ENCODE measurements at places on chromosomes 3 and 15.

DNA sequence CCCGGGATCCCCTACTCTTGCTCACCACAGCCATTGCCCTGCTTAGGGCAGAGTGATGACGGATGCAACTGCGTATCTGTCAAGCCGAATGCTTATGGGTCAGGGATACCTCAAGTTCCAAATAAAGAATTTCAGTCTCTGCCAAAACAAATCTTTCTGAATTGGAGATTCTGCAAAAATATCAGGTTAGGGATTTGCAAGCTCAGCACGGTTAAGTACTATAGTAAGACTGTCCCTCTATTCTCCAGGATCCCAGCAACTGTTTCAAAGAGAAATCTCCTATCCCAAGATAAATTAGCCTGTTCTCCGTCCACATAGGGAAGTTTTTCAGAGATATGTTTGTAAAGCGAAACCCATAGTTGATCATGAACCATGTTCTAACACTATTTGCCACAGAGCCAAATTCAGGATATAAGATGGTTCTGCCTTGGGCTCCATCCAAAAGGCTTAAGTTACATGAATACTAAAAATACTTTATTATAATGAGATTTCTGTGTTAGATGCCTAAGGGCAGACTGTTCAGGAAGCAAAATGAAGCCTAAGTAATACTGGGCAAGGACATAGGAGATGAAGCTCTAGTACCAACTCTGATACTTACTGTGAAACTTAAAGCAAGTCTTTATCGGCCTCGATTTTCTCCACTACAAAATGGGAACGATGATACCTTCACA lies 100.1 kb upstream of the LPP start:
- DNase-seq, result no peak

- no peak for DNase-seq
Measured at GRCh38 chr3:41701191-41701698, 260.7 kb downstream of the ULK4 start.

DNA sequence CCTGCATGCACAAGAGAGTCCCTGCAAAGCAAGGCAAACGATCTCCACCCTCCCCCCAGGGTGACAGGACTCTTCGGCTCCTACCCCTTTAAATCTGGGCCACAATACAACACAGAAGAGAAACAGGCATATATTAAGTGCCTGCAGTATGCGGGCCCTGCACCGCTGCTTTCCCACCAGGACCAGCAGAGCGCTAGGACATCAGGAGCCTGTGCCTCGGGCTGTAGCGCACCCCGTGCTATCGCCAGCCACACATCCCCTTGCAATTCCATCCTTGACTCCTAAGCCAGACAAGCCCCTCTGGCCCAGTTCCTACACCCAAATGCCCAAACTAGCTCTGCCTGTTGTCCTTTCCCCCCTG lies 4.1 kb downstream of the GALNT15 start:
- no peak for DNase-seq

DNA sequence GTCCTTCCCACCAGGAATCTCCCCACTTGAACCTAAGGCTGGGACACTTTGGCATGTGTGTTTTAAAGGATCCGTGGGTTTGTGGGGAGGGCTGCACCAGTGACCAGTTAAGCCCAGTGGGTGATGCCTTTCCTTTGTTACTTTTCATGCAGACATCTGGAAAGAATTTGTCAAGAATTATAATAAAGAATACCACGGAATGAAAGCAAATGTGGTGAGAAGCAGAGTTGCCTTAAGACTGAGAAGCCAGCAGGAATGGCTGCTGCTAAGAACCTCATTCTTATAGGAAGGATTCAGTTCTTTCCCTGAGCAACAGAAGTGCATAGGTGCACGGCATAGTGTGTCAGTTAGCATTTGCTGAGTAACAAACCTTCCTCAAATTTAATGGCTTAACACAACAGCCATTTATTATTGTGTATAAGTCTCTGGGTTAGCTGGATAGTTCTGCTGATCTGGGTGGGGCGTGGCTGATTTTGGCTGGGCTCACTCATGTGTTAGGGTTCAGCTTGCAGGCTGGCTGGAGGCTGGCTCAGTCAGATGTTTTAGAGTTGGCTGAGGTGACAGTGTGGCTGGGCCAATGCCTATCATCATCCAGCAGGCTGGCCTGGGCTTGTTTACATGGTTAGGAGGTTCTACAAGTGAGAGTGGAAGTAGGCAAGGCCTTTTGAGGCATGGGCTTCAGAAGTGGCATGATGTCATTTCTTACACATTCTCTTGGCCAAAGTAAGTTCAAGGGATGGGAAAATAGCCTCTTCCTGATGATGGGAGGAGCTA lies 262.7 kb upstream of the CTDSPL start:
- DNase-seq, result no peak

DNA sequence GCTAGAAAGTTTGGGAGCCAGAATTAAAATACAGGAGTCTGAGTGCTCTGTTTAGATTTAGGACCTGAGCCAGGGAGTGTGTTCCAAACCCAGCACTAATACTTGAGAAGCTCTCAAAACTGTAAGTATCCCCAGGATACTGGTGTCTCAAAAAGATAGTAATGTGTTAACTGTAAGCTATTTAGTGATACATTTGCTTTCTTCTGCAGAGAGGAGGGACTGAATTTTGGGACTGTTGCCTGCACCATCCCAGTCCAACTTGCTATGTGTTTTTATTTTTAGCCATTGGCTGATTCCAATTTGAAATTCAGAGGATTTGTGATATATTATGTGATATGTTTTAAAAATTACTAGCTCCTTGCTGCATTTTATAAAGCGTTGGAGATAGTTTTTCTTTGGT lies 31.5 kb downstream of the UBE2E1 start:
- DNase-seq, result no peak

GRCh38 chr15:68710536-68710935 lies 110.2 kb downstream of the ANP32A start:
- DNase-seq, result no peak

DNA sequence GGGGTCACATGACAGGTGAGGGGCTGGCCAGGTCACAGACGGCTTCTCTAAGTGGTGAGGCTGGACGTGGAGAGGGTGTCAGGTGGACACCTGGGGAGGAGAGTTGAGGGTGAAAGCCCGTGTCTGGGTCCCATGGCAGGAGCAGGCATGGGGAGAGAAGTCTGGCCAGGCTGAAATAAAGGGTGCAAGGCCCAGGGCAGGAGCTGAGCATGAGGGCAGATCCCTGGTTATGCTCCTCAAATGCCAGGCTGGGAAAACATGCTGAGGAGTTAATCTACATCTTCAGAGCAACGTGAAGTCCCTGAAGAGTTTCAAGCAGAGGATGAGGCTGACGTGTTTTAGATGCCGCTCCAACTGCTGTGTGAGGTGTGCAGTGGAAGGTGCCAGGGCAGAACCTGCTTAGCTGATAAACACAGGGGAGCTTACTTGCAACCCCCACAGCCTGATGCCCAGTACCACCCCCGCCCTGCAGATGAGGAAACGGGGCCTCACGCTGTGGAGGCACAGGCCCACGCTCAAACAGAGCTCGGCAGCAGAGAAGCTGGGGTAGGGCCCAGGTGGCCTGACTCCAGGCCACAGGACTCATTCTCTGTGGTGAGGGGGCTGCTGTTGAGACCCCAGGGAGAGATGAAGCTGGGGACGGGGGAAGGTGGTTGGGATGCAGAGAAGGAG lies 40.5 kb downstream of the HCN4 start:
- DNase-seq, result no peak

- no peak for DNase-seq
Measured at GRCh38 chr3:193772422-193772763, 179.4 kb downstream of the OPA1 start.

- DNase-seq, result no peak
Measured at GRCh38 chr15:47552978-47553608, 164.2 kb upstream of the SEMA6D start.

GRCh38 chr3:33060609-33061337 lies 36.2 kb downstream of the GLB1 start:
- no peak for DNase-seq

GRCh38 chr3:134325061-134325705 lies 49.1 kb downstream of the AMOTL2 start:
- no peak for DNase-seq

DNA sequence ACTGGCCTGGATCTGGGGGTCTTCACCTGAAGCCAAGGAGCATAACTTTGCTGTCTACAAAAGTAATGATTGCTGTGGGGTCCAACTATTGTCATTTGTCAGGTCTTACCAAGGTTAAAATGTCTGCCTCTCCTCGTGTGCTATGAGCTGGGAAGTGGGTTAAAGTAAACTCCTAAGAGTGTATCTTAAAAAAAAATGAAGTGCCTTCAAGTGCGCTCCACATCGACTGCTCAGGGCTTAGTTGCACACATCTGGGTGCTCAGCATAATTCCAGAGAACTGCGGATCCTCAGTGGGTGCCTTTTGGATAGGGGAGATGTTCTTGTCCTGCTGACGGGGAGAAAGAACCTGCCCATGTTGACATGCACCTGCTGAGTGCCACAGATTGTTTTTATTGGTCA lies 40.9 kb downstream of the EFCAB12 start:
- DNase-seq, result no peak

- no peak for DNase-seq
Measured at GRCh38 chr3:135456108-135456790, 509.3 kb upstream of the PPP2R3A start.

DNA sequence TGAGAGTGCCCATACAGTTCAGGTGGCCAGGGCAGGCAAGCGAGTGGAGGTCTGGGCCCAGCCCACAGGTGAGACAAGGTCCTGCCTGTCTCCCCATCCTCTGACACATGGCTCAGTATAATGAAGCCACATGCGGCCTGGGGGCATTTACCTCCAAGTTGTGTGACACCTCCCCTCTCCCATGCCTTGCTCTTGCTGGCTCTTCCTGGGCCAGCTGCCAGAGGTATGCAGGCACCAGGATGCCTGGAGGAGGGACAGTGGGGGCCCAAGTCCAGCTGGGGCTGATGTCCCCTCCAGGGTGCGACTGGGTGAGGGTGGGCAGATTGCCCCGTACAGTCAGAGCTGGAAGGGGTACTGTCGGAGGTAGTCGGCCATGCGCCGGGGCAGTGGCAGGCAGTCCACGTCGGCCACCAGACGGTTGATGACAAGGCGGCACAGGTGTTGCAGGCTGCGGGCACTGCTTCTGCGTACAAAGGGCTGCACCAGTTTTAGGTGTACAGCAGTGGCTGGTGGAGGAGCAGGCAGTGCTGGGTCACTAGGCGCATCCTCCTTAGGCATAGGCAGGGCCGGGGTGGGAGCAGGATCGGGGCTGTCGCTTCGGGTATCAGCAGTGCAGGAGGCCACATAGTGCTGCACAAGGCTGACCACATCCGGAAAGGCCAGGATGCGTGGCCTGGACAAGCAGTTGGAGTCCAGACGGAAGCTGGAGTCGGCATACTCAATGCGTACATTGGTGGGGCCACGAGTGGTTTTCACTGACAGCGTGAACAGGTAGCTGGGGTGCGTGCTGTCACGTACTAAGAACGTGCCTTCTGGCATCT lies 4.1 kb downstream of the CISH start:
- DNase-seq, result no peak

DNA sequence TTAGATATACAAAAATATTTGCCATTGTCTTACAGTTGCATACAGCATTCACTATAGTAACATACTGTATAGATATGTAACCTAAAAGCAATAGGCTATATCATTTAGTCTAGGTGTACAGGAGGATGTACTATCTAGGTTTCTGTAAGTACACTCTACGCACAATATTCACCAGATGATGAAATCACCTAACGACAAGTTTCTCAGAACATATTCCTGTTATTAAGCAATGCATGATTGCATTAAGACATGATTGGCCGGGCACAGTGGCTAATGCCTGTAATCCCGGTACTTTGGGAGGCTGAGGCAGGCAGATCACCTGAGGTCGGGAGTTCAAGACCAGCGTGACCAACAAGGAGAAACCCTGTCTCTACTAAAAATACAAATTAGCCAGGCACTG lies 14.5 kb upstream of the PRKCI start:
- no peak for DNase-seq

DNA sequence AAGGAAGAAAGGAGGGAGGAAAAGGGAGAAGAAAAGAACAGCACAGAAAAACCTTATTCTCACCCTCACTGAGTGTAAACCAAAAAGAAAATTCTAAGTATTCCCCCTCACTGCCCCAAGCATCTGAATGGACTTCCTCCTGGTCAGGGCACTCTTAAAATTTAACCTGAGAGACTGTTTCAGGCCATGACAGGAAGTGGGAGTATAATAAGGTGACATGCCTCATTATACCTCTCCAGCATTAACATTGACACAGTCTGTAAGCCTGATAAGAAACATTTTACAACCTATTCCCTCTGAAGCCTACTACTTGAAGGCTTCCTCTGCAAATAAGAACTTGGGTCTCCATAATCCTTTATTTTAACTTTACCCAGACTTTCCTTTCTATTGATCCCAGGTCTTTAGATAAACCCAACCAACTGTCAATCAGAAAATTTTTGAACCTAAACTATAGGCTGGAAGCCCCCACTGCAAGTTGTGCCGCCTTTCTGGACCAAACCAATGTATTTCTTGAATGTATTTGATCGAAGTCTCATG lies 41.7 kb downstream of the SLCO2A1 start:
- no peak for DNase-seq

- no peak for DNase-seq
Measured at GRCh38 chr3:56890448-56891091, 88.8 kb upstream of the ARHGEF3 start.

DNA sequence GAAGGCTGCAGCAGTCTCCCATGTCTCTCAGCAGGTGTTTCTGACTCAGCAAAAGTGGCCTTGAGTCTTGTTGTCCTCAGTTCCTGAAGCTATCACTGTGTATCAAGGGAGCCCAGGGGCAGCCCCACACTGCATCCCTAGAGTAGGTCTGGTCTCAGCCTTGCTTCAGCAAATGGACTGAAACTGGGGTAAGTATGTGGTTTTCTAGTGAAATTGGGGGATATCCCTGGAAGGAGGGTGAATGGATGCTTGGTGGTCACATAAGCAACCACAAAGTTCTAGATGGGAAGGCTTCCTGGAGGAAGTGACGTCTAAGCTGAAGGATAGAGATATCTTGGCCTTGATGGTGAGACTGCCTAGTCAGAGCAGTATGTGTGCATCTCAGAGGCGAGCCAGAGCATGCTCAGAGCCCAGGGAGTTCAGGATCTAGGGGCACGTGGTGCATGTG lies 38.4 kb downstream of the TMEM158 start:
- no peak for DNase-seq

- DNase-seq, result no peak
Measured at GRCh38 chr15:85044251-85044853, 62.7 kb downstream of the PDE8A start.

- no peak for DNase-seq
Measured at GRCh38 chr3:109973733-109974132, 636.4 kb upstream of the DPPA4 start.

DNA sequence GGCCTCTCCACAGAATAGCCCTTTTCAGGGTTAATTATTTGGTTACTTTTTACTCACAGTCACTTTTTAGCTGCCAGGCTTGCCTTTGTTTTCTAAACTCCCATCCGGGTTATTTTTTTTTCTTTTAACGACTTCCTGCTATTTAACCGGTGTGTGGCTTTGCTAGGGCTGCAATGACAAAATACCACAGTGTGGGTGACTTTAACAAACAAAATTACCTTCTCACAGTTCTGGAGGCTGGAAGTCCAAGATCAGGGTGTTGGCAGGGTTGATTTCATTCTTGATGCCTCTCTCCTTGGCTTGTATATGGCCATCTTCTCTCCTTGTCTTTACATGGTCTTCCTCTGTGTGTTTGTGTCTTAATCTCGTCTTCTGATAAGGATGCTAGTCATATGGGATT lies 91.5 kb downstream of the IL1RAP start:
- no peak for DNase-seq

- DNase-seq, result no peak
Measured at GRCh38 chr15:92751528-92751927, 96.0 kb upstream of the FAM174B start.
